Epithelial cell of esophagus (primary cell): ENCODE measurements at places on chromosomes 1 and 21.
A peak's percentile ranks its signal among the peaks of the same experiment; 100 is the strongest.

DNA sequence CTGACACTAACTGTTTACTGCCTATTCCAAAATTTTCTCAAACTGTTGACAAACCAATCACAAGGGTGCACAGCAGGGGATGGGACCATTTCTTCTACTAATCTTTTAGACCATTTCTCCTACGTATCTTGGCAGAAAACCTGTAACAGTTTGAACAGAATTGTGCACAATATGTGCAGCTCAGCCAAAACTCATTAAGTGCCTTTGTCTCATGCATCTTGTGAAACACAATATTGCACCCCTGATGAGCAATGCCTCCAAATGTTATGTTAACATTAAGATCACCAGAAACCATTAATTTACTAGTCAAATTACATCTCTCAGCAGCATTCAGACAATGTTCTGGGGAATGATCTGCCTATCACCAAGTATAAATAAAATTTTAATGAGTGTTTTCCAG lies 247.5 kb downstream of the NRIP1 start:
- DNase-seq, result no peak

DNA sequence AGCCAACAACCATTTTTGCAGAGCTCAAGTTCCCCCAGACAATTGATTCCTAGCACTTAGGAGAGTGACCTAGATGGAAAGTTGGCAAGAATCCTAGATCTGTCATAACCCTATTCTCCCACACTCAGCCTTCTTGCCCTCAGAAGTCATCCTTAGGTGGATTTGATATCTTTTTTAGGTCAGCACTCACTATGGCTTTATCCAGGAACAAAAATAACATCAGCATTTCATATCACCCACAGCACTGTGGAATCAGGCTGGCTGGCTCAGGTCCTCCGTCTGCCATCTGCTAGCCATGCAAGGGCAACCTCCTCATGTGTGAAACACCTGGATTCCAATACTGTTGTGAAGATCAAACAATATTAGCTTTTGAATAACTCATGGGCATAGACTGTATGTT lies 6.0 kb downstream of the DPT start:
- no peak for DNase-seq

DNA sequence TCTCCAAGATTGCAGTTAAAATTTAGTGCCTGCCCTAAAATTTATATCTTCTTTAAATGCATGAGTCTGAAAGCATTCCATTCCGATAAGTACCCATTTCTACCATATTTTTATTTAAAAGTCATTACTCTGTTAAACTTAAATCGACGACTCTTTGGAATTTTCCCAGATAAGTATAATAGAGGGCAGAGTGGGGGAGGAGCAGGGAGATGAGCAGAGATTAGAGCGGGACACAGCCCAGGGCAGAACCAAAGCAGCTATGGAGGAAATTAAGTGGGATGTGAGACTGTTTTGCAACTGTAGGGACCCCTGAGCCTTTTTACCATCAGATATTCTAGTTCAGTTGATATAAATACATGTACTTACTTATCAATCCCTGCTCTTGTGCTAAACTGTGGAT lies 257.9 kb downstream of the FGGY start:
- DNase-seq, result no peak

GRCh38 chr1:74586253-74586897 lies 74.0 kb upstream of the LRRC53 start:
- DNase-seq, result no peak

GRCh38 chr1:198860371-198860770 lies 221.5 kb downstream of the PTPRC start:
- DNase-seq, result no peak

GRCh38 chr1:15618077-15618654 lies 908 bp downstream of the DDI2 start:
- peak; percentile 89 for DNase-seq

- DNase-seq, result no peak
These were observed 13.7 kb upstream of the CLCA1 start for GRCh38 chr1:86455073-86455472.

DNA sequence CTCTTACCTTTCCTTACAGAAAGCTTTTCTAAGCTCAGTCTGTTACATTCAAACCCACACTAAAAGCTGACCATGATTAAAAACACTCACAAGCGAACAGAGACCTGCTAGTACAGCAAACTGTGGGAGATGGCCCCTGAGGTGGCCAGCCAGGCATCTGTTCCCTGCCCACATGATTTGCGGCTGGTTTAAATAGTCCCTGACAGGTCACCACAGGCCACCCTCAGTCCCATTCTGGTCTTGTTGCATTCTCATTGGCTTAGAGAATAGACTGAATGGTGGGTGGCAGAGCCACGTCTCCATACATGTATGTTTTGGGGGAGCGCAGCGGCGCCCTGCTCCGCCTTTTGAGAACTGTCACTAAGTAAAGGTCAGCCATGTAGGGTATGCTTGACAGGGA lies 2.3 kb upstream of the ACTA1 start:
- DNase-seq, result no peak

- DNase-seq, result no peak
These were observed 134.8 kb upstream of the TNFSF4 start for GRCh38 chr1:173341971-173342370.

DNA sequence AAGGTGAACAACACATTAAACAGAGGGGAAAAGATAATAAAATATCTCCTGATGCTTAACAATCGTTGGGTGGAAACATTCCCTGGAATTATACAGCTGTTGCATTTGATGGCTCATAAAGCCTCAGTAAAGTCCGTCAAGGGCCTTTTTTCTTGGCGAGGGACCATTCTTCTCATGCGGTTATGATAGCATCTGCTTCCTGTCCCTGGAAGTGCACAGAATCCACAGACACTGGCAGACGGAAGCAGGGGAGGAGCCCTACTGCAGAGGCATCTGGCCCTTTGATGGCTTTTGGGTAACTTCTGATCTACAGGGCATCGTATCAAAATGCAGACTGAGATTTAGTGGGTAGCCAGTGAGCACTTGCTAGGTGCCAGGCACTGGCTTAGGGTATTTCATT lies 286.9 kb downstream of the KIF26B start:
- DNase-seq, result no peak

GRCh38 chr1:68188644-68189340 lies 43.5 kb downstream of the WLS start:
- DNase-seq, result no peak

DNA sequence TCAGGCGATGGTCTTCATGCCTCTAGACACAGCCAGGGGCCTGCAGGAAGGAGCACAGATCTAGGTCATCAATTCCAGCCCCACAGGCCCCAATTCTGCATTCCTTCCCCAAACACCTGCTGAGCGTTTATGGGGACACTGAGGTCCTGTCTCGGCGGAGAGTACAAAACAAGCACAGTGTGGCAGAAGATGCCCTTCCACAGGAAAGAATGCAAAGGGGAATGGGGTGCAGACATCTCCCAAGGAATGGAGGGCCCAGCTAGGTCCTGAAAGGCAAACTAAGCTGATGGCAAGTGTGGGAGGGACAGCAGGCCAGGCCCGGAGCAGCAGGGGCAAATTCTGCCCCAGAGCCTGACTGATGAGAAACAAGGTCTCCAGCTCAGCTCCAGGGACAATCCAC lies 3.5 kb upstream of the S100A8 start:
- no peak for DNase-seq

DNA sequence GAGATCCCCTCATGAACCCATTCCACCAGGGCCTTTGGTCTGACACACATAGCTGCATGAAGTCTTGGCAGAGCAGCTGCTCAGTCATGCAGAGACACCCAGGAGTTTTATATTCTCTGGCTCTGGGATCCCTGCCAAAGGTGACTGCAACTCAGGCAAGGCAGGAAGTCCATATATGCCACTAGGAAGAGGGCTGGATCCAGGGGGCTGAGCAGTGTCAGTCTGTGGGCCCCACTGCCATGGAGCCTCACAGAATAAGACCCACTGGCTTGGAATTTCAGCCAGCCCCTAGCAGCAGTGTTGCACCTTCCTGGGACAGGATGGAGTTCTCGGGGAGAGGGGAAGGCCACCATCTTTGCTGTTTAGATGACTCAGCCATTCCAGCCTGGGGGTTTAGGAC lies 199.7 kb downstream of the TBX15 start:
- peak; percentile 32 for DNase-seq

GRCh38 chr1:114853584-114853983 lies 1.1 kb upstream of the SYCP1 start:
- no peak for DNase-seq
